ENCODE measurements at places on chromosomes 2 and 18.

- DNase-seq: no peak
Measured at GRCh38 chr2:118705032-118705431, 142.4 kb downstream of the EN1 start.

GRCh38 chr2:239299218-239299939, 101.4 kb downstream of the HDAC4 start:
- no peak for DNase-seq

DNA sequence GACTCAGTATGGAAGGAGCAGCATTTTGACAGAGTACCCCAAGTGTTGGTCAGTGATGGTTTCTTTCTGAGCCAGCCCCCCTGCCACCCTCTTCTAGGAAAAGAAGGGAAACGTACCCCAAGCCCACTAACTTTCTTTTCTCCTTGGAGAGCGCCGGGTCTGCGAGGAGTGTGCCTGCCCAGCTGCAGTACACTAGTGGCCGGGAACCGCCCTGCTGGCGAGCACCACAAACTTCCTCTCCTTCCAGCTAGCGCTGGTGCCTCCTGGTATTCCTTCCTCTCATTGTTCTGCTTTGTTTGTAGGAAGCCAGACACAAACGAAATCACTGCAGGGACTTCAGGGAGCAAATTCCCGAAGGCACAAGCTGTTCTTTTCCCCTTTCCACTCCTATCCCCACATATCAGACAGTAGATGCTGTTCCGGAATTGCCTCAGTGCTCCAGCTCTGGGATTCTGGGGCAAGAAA, 1.8 kb downstream of the CCDC85A start:
- no peak for DNase-seq

DNA sequence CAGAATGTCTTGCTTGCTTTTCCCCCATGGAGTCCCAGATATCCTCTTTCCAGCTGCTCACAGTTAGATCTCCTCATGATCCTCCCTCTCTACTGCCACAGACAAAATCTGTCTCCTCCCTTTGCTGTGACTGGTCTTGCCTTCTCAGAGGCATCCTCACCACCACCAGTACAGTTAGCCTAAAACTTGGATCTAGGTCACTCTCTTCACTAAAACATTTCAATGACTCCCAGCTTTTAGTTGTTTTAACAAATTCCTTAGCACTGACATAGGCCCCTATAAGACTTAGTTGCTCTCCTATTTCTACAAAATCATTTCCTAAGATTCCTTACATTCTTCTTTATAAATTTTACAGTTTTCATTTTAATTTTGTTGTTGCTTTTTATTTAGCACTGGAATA, 734.2 kb upstream of the CHAC2 start:
- DNase-seq: no peak

DNA sequence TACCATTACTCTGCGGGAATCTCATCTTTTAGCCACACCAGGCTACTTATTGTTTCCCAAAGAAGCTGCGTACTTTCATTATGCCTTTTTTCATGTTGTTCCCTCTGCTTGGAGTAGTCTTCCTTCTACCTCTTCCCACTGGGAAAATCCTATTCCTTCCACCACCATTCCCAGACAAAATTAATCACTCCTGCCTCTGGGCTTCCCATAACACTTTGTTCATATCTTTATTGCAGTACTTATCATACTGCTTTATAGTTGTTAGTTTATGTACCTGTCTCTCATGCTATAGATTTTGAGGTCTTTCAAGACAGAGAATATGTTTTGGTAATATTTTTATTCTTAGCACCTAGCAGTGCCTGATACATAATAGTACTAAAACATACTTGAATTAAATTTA, 16.2 kb downstream of the OTX1 start:
- DNase-seq: no peak

GRCh38 chr18:2036086-2036485, 535.2 kb downstream of the METTL4 start:
- no peak for DNase-seq

GRCh38 chr18:69599377-69599776, 198.7 kb downstream of the DOK6 start:
- DNase-seq: no peak

GRCh38 chr2:12928197-12928774, 211.6 kb downstream of the TRIB2 start:
- no peak for DNase-seq

GRCh38 chr2:19932928-19933327, 31.1 kb upstream of the TTC32 start:
- no peak for DNase-seq

GRCh38 chr2:234701841-234702240, 205.0 kb upstream of the ARL4C start:
- no peak for DNase-seq

DNA sequence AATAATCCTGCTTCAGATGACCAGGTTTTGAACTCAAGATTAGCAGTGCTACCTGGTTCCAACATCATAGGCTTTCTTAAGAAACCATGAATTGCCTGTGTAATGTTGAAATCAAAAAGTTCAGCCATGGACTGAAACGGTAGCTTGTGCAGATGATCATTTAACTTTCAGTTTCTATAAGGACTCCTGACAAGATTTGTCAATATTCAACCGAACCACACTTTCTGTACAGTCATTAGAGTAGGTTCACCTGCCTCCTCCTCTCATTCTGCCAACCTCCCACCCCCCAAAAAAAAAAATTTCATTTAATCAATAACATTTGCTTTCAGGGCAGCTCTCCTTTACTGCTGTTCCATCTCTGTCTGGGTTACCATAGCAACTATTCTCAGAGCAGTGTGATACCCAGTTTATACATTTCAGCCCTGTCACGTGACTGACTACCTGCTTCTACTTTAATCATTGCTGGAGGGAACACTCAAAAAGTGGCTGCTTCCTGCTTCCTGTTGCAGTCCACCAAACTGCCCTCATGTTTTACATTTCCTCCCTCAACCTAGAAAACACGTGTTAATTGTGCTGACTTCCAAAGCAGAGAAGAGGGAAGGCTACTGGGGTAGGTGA, 275.5 kb downstream of the SS18 start:
- no peak for DNase-seq

DNA sequence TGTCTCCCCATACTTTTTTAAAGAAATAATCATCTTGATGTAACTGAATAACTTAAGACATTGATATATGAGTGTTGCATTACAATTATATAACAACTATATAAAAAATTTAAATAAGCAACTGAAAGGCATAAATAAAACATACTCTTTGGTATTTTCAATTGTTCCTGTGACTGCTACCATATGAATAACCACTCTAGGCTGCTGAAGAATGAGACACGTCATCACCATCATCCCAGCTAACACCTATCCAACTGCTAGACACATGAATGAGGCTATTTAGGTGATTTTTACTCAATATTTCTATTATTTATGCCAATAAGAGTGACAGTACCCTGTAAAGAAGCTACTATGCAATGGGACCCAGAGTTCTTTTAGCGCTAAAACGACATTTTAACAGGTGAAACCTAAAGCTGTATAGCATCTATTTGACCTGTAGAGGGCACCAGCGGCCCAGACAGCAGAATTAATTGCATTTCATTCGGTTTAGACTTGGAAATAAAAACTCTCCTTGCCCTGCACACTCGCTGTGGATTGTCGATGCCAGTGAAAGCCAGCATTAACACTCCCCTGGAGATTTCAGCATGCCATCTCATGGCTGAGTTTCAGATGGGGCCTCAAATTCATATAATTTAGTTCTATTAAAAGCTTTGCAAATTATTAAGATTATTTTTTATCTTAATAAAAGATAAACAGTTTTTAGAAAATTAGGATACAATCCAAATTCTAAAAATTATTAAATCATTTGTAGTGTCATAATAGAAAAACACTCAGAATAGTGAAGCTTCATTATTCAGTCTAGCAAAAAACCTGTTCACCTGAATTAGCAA, 89.4 kb upstream of the MAP2 start:
- DNase-seq: peak; percentile 41

DNA sequence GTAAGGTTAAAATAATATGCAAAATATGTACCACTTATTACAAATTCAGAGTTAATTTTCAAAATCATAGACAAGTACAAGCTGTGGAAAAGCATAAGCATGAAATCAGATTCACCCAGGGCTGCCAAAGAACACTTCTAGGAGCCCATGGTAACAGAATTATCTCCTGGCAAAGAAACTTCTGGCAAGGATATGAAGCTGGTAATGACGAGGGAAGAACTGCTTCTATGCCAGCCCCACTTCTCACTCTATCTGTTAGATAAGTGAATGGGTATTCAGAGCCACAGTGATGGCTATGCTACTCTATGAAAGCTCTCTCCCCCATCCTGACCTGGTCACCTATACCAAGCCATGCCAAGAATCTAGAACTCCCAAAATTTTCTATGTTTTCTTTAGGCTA, 36.9 kb upstream of the PDE1A start:
- DNase-seq: no peak

DNA sequence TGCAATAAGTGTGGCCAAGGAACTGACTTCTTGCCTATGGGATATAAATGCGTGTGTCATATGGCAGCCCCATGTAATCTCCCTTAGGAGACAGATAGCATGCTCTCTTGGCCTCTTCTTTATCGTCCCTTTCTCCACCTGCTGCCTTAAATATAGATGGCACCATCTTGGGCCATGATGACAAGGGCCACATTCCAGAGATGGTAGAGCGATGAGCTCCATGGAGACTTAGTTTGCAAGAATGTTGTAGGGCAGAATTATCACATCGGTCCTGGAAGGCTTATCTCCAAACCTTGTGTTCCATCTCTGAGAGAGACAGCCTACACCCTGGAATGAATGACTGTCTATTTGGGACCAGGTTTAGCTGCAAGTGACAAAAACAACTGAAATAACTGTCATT, 536.7 kb downstream of the TNS1 start:
- no peak for DNase-seq

DNA sequence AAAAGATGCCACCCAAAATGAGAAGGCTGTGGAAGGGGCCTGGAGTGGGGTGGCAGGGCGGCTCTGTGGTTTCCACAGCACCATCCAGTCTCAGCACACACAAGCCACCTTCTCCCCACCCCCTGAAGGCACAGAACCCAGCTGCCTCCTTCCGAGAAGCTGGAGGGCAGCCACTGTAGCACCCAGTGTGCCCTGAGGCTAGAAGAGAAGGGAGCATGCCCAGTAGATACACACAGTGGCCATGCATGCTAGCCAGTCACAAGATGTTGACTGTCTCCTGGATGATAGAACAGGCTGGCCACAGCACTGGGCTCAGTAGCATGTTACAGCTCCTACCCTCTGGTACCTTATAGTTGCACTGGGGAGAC, 148.9 kb upstream of the EPAS1 start:
- no peak for DNase-seq

DNA sequence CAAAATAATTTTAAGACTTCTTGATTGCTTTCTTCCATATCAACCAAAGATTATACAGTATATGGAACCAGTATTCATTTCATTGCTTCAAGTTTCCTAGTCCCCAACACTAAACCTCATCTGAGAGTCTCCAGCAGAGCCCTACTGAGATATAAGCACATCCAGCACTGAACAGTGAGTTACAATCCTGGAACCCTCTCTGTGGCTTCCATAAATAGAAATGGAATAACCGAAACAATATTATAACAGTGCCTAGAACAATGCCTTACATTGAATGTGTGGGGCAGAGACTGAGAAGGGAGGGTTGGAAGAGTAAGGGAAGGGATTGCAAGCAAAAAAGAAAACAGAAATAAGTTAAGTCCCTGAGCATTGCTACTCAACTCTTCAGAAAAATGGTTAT, 18.9 kb downstream of the AAK1 start:
- DNase-seq: no peak

- DNase-seq: no peak
Measured at GRCh38 chr2:132419941-132420340, 3.3 kb downstream of the GPR39 start.

- no peak for DNase-seq
Measured at GRCh38 chr2:118737684-118738083, 109.8 kb downstream of the EN1 start.

DNA sequence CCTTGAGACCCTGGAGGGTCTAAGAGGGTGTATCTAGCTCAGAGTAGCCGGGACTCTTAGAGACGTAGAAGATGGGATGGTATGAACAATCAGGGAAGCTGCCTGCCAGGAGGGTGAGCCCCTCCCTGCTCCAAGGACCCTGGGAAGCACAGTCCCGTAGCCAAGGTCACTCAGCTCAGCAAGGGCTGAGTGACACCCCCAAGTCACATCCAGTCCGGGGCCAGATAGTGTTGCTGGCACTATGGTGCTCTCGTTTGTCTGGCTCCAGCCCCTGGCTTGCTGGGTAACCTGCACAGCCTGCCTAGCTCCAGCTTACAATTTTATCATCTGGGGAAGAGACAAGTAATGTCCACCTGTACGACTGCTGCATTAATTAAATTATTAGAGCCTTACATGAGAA, 22.3 kb downstream of the REEP1 start:
- no peak for DNase-seq

- DNase-seq: no peak
Measured at GRCh38 chr2:50956886-50957285, 75.0 kb downstream of the NRXN1 start.

- no peak for DNase-seq
Measured at GRCh38 chr2:111199840-111200239, 79.1 kb downstream of the BCL2L11 start.

DNA sequence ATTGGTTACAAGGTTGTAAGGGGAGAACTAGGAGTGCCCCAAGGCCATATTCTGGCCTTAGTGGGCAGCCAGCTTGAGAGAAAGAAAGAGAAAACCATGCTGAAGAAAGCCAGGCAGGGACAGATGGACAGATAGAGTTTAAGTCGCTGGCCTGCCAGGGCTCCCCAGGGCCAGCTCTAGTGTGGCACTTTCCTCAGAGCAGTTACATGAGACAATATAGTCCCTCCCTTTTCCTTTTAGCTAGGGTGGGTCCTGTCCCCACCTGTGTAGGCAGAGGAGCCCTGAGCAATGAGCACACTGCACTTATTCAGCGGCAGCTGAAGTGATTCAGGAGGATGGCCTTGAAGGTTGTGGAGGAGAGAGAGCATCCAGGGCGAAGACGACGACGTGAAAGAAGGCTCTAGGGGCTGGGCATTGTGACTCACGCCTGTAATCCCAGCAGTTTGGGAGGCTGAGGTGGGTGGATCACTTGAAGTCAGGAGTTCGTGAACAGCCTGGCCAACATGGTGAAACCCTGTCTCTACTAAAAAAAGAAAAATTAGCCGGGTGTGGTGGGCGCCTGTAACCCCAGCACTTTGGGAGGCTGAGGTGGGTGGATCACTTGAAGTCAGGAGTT, 152.0 kb upstream of the SLC1A4 start:
- no peak for DNase-seq

- DNase-seq: no peak
Measured at GRCh38 chr2:10876394-10876793, 35.3 kb upstream of the KCNF1 start.

DNA sequence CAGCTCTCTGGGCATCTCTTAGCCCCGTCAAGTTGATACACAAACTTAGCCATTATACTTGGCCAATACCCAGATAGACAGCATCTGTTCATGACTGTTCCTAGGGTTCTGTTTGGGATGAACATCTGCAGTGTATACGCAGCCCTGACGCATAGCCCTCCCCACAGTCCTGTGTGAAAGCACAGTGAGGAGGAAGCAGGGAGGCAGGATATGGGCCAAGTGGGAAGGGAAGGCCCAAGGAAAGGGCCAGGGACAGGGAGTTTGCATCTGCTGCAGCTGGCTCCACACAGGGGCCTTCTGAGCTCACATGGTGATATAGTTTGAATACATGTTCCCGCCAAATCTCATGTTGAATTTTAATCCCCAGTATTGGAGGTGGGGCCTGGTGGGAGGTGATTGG, 80.2 kb downstream of the CMPK2 start:
- DNase-seq: no peak

- no peak for DNase-seq
Measured at GRCh38 chr18:13982126-13982525, 66.8 kb upstream of the MC2R start.
